H4 (cell line): ENCODE measurements at places on chromosomes 12 and 14.

DNA sequence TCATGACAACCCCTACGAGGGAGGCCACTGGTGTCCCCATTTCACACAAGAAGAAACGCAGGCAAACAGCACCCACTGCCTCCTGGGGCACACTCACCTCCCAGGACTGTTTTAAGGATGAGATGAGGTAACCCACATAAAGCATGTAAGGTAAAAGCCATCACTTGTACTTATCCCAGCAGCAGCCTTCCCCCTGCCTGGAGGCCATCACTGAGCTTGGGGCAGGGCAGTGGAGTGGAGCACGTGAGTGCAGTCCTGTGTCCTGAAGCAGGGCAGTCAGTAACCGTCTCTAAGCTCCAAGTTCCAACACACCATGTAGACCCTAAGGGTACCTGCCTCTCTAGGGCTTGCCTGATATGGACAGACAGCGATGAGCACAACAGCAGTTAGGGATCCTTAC, 1.7 kb downstream of the POLE start:
- no peak for DNase-seq

DNA sequence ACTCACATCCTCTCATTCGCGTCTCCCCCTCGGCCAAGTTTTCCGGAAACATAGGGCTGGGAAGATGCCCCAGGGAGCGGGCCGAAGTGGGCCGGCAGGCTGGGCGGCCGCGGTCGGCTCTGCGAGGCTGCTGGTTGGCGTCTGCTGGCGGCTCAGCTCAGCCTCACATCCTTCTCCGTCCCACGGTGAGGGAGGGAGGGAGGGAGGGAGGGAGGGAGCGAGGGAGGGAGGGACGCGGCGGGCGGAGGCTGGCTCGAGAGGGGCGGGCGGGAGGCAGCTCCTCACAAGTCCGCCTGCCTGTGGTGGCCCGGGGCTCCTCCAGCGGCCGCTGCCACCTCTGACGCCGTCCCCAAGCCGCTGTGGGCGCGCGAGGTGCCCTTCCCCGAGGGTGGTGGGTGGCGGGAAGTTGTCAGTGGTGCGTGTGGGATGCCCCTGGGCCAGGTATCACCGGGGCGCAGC, 93.8 kb downstream of the RFLNA start:
- peak; percentile 77 for DNase-seq

DNA sequence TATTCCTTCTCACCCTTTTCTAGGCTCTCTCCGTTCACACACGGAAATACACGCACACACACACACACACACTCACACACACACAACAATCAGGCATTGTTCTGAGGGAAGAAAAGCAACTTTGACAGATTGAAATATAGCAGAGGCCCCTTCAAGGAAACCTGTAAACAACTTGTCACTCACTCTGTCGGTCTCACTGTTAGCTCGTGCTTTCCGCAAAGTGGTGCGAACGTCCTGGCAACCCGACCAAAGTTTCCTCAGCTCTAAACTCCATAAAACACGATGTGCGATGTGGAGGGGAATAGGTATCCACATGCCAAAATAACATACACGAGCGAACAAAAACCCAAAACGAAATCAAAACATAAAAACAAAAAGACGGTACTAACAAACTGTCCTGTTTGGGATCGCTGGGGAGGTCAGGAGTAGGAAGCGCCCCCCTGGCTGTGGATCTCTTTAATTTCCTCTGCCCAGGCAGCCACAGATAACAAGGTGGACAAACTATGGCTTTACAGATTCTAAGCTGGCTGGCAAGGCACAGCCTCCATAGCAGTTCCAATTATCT, 822 bp upstream of the SOX5 start:
- DNase-seq: no peak

DNA sequence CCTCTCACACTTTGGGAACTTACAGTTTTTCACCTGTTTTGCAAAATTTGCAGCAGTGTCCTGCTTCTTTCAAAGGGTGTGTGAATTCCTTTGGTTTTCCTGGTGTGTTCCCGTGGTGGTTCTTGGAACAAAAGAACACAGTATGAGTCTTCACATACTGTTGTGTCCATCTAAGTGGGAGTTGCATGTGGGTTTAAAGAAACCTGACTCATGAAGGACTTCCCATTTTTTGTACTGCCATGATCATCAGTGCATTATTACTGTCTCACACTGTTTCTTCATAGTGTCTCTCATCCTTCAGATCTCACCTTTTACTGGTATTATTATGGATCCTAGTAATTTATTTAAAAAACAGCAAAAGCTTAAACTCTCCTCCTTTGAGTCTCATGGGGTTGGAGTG, 3.8 kb upstream of the GZMH start:
- no peak for DNase-seq

- no peak for DNase-seq
Observed at GRCh38 chr14:75279153-75279762, 630 bp downstream of the FOS start.

GRCh38 chr12:120628919-120629318, 11.5 kb upstream of the CABP1 start:
- DNase-seq: no peak

- DNase-seq: no peak
Observed at GRCh38 chr14:99522934-99523703, 41.9 kb downstream of the CCNK start.

DNA sequence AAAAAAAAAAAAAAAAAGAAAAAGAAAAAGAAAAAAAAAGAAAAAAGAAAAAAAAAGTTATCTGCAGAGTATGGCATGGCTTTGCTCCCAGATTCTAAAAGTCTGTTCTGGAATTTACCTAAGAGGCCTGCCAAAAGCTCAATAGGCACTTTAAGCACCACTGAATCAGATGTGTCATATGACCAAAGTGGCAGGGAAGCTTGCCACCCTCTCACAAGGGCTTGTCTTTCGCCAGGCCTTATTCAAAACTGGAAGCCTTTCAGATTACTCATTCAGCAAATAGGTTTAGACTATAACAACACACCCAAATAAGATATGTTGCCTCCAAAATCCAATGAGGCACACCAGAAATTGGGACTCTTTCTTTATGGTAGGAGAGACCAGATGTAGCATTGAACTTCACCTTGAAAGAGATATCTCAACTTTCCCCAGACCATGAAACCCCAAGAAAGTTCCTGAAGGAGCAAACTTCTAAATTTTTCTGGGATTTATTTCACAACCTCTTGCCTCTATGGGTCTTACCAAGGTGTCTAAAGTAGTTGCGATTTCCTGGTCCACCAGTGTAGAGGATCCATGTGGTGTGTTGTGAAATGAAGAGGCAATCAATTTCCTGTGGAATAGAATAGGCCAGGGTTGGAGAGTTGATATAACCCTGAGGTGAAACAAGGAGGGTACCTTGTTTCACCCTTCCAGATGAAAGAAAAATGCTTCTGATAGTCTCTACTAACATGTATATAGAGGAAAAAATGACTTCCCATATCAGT, 218.8 kb downstream of the DAD1 start:
- DNase-seq: peak; percentile 53

DNA sequence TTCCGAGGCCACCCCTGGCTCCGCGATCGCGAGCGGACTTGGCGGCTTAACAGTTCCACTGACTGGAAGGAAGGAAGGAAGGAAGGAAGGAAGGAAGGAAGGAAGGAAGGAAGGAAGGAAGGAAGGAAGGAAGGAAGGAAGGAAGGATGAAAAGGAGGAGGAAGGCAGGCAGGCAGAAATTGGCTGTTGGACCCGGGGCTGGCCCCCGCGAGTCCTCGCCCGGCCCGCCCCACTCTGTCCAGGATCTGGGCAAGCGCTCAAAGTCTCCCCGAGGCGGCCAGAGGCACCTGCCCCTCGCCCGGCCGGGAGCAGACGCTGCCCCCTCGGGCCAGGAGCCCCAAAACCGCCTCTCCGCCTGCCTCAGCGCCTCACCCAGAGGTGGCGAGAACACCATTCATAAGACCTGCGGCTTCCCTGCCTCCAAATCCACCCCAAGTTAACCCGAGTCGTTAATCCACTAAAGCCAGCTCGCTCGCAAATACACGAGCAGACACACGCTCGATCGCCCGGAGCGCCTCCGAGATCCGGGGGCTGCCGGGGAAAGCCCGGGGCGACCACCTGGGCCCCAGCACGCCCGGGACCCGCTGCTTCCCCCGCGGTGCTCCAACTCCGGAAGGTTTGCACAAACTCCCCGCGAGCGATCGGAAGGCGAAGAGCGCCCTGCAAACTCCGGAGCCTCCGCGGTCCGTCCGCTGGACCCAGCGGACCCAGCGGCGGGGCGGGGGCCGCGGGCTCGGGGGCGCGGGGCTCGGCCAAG, 844 bp downstream of the DPF3 start:
- DNase-seq: no peak

GRCh38 chr14:81797315-81797714, 263.7 kb upstream of the SEL1L start:
- no peak for DNase-seq

DNA sequence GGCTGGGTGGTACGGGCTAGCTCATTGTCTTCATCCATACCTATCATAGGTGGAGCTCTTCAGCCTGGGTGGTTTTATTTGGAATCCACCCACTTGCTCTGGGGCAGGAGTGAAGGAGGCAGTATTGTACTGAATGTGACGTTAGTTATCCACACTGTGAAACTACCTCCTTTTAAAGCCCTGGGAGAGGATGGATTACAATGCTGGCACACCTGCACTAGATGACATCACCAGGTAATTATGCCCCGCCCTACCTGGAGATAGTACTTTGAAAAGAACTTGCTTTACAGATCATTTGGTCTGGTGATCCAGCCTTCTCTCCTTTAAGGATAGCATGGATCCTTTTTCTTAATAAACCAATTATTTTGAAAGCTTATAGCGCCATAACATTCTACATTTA, 78.0 kb downstream of the B4GALNT3 start:
- DNase-seq: no peak

DNA sequence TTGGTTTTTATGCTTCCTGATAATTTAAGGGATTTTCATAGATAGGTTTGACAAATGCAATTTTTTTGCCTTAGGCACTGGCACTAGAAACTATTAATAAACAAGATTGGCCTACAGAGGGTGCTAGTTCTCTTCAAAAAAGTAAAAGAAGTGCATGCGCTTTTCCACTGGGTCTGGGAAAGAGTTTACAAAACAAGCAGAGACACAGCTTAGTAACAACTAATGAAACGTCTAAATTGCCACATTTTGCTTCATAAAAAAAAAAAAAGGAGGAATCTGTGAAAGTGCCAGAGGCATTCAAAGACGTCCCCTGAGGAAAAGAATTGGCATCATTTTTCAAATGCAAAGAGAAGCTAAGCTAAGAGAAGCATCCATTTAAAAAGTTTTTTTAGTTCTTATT, 58.3 kb upstream of the EEA1 start:
- peak; percentile 59 for DNase-seq

DNA sequence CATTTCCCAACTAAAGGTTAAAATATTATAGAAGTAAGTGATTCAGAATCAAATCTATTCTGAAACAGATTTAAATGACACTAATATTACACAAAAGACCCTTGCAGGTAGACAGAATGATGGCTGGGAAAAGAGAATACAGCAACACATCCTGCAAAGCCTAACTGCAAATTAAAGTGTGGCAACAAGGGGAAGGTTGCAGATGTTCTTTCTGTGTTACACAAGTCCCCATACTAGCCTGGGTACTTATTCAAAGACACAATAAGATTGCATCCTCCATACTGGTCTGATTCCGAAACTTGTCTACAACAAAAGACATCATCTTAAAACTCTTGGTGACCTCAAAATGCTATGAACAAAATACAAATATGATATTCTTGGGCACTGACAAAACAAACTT, 50.5 kb downstream of the R3HDM2 start:
- DNase-seq: no peak

GRCh38 chr12:19972325-19973288, 395.7 kb upstream of the PDE3A start:
- DNase-seq: peak; percentile 8

- DNase-seq: peak; percentile 65
Observed at GRCh38 chr14:95098984-95099599, 58.2 kb downstream of the DICER1 start.

DNA sequence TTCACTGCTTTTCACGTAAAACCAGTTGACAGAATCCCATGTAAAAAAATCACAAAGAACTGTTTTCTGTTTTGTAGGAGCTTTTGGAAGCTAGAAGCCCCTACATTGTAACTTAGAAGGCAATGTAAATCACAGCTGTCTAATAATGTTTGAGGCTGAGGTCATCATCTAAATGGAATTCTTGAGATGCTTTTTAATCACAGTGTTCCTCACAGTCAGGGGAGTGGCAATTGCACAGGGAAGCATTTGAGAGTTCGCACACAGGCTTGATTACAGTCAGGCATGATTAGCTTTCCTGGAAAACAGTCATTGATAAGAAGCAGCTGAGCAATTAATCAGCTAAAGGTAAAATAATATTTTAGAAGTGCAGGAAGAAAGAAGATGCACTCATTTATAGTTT, 2.9 kb downstream of the SLC17A8 start:
- DNase-seq: no peak

DNA sequence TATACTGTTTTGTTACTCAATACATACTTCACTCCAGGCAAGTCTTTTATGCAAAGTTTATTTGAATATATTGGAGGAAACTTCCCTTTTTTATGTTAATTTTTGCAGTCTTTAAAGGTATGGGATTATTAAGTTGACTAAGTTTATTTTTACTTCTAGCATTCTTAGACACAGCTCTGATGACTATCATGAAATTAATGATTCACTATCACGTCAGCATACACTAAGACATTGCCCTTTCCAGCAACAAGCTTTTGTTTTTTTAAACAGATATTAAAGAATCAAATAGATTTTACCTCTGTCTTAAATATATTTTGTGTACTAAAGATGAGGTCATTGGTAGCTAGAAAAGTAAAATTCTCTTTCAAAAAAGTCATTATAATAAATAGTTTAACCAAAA, 52.1 kb downstream of the DERA start:
- DNase-seq: no peak

- no peak for DNase-seq
Observed at GRCh38 chr12:29333178-29333577, 47.8 kb downstream of the ERGIC2 start.

GRCh38 chr12:116392061-116392460, 114.6 kb upstream of the MED13L start:
- DNase-seq: no peak

DNA sequence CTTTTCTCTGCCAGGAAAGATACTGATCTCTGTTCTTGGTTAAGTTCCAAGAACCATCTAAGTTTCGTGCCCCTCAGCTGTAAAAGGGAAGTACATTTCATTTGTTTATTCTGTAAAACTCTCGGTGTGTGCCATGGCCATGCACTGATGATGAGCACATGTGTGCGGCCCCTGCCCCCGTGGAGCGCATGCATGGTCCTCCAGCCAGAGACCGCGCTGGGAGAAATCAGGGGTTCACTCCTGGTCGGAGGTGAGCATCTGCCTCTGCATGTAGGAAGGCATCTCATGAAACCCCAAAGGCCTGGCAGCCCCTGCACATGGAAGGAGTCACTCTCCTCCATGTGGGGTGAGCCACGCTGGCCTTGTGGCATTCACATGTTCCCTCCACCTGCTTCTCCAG, 102.5 kb upstream of the RTL1 start:
- DNase-seq: no peak

- no peak for DNase-seq
Observed at GRCh38 chr12:66270613-66271012, 31.7 kb upstream of the HELB start.

GRCh38 chr12:108119126-108119973, 9.7 kb upstream of the WSCD2 start:
- no peak for DNase-seq

- DNase-seq: no peak
Observed at GRCh38 chr12:50072198-50072907, 12.8 kb upstream of the SMARCD1 start.
